Ecto neural progenitor cell (in vitro differentiated cells): ENCODE measurements at places on chromosomes 1 and 21.

DNA sequence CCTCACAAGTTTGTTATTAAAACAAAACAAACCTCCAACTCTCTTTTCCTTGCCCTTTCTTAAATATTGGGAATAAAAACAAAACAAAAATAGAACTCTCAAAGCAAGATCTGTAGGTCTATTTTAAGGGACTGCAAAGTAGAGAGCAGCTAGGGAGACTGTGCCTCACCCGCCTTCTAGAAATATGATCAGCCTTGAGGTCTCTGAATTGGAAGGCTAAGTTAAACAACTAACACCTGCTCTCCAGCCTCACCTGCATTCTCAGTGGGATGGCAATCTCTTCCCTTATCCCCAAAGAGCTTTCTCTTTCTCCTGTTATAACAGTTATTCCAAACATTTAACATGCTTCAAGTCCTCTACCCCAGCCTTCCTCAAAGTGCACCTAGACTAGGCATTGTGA, 75.5 kb upstream of the TNR start:
- DNase-seq, result no peak

DNA sequence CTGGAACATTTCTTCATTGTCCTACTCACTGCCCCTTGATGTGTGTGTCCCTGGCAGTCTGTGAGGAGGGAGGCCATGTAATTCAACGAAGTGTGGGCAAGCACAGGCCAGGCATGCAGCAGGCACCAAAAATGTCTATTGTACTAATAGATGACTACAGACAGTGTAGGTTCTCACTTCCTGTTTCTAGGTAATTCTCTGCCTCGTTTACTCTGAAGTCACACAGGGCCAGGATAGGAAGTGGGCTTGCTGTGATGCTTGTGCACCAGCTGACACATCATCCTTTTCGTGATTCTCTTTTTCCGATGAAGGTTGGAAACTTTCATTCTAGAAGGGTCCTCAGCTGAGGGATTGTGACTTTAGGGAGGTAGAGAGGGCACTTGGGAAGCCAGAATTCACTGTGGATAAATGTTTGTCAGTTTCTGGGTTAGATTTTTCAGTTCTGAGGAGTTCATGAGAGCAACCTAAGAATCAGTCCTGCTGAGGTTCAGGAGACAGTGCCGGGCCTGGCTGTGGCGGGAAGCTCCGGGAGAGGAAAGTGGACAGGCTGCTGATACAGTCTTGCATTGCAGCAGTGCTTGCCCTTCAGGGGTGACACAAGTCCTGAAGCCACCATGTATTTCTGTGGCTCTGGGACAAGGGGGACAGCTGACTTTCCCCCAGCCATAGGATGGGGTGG, 4.3 kb upstream of the CSF1 start:
- no peak for DNase-seq

- no peak for DNase-seq
Observed at GRCh38 chr21:14684071-14684470, 138.0 kb upstream of the SAMSN1 start.

- no peak for DNase-seq
Observed at GRCh38 chr1:38677311-38677710, 182.3 kb downstream of the RRAGC start.

GRCh38 chr1:233908092-233908491, 3.6 kb downstream of the SLC35F3 start:
- no peak for DNase-seq

GRCh38 chr1:36115931-36116330, 9.1 kb downstream of the COL8A2 start:
- DNase-seq, result no peak

GRCh38 chr1:89755591-89755990, 65.2 kb upstream of the LRRC8D start:
- DNase-seq, result no peak

DNA sequence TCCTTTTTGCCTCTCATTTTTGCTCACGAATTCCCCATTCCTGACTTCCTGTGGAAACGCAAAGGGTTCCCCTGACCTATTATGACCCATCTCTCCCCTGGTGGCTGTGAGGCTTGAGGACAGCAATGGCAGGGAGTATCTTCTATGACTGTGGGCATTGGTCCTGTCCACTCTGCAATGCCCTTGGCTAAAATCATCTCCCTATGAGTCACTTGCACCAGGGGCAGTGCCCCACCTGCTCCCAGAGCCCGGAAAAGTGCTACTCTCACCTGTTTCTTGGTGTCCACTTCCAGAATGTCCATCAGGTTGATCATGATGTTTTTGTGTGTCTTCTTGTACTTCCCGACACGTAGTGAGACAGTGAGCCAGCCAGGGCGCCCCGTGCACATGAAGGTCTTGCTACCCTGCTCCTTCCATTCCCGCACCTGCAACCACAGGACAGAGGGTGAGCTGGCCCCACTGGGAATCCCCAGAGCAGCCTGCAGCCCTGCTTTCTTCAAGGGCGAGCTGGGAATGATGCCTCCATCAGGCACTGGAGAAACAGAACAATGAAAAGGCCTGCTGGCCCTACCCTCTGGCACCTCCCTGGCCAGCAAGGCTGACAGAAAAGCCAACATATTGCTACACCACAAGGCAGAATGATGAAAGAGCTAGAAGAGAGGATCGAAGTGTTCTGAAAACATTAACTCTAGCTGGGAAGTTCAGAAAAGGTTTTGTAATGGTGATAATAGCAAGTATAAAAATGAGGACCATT, 3.5 kb downstream of the DHCR24 start:
- no peak for DNase-seq

DNA sequence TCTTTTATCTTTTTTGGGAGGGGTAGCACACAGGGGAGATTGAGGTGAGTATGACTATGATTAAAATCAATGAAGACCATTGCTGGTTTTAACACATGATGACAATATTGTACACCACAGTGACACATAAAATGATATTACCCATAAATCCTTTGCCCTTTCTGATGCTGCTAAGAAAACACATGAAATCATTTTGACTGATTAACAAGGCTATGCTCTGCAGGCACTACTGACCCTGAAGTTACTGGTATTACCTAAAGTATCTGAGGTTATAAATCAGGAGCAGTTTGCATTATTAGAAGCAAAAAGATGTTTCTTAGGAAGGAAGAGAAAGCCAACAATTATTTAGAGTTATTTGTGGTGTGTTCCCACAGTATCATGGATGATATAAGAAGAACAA, 701.2 kb upstream of the PTBP2 start:
- DNase-seq, result no peak

DNA sequence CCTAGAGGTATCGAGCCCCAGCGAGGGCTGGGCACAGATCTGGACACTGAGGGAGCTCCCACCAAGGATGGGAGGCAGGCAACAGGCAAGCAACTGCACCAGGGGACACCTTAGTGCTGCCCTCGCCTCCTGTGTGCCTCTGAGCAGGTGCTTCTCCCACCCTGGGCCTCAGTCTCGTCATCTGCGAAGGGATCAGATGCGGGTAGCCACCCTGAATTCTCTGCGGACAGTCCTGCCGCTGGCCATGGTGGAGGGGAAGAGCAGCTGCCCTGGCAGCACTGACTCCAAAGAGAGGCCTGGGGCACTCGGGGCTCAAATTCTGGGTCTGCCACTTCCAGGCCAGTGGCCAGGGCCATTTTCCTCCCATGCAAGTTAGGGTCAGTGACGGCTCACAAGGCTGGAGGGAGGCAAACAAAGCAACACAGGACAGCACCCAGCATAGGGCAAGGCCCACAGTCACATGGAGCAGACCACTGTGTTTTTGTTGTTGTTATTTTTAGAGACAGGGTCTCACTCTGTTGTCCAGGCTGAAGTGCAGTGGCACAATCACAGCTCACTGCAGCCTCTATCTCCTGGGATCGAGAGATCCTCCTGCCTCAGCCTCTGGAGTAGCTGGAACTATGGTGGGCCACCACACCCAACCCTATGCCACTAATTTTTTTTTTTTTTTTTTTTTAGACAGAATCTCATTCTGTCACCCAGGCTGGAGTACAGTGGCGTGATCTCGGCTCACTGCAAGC, 7.1 kb upstream of the SDC3 start:
- DNase-seq, result no peak

DNA sequence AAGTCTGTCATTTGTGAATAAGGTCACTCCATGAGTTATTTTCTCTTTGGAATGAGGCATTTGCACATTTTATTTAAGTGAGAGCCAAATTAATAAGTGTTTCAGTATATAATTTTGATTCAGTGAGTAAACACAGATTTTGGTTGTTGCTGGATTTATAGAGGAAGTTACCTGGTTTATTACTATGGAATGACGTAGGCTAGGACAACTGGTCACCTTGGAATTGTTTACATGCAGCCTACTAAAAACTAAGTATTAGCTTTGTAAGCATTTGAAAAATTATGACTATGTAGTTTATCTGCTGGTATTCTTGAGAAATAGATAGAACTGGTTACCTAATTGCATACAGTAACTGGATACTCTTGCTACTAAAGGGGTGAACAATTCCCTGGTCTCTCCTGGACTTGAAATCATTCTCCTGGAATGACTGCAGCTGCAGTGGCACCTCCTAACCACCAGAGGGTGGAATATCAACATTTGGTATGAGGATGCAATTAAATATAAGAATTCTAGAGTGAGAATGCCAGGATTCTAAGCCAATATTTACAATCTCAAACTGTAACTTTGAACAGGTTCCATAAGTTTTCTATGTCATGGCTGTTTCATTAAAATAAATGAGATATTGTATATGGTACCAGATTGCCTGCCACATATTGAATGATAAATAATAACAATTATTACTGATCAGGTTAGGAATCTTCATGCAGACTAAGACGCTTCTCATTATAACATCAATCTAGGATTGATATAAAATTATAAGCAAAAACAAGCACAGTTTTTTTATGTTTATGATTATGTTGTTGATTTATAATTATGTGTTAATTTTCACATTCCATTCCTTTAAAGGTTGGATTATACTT, 3.5 kb upstream of the KRTAP27-1 start:
- DNase-seq, result no peak

DNA sequence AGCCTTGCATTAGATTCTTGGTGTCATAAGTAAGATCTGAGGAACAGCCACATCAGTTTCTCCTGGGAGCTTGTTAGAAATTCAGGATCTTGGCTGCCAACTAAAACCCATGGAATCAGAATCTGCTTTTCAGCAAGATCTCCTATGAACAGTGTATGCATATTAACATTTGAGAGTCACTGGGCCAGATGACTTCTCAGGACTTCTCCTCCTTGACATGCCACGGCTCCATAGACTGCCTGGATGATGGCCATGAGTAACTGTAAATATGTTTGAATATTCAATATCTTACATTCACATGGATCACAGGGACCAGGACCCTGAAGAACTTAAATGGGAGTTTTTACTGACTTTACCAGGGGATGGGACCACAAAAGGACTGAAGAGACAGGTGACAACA, 148.0 kb downstream of the HHAT start:
- DNase-seq, result no peak

DNA sequence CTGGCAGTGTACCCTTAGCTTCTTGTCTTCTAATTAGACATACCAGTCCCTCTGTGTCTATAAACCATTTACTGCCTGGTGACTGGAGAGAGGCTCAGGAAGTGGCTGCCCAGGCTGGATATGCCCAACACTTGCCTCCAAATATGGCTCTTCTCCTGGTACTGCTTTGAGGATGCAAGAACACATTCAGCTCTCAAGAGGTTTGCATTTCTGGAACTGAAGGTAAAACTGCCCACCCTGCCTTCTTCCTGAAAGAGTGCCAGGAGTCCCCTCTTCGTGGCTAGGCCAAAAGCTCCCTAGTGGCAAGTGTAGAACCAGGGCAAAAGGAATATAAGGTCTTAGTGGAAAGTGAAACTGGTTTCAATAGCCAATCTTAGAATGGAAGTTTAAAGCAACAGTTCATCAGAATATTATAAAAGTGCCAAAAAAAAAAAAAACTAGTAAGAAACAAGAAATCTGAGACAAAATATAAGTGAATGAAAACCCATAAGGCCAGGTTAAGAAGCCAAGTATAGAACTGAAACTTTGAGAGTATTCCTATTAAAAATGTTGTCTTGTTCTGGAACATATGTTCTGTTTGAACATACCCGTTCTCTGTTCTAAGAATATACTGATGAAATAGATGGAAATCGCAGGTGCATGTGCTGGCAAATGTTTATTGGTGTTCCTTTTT, 77.2 kb upstream of the CTTNBP2NL start:
- no peak for DNase-seq

GRCh38 chr1:221714227-221715152, 27.4 kb downstream of the DUSP10 start:
- DNase-seq, result no peak

DNA sequence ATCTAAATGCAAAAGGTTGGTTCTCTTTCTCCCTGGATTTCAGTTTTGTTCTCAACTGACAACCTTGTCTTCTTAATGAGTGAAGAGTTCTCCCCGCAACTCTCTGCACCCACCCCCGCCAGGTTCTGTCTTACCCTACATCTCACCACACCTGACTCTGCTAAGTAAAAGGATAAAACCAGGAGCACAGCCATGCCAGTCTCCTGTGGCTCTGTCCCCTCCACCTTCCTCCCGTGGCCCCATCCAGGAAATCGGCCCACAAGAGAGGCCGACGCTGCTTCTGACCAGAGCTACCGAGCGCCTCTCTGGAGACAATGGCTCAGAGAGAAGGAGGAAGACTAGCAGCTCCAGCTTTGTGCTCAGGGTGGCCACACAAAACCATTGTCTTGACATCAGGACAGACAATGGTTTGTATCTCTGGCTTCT, 72.2 kb downstream of the PLEKHA6 start:
- no peak for DNase-seq

- no peak for DNase-seq
Observed at GRCh38 chr1:229440851-229441537, 7.1 kb upstream of the ACTA1 start.

DNA sequence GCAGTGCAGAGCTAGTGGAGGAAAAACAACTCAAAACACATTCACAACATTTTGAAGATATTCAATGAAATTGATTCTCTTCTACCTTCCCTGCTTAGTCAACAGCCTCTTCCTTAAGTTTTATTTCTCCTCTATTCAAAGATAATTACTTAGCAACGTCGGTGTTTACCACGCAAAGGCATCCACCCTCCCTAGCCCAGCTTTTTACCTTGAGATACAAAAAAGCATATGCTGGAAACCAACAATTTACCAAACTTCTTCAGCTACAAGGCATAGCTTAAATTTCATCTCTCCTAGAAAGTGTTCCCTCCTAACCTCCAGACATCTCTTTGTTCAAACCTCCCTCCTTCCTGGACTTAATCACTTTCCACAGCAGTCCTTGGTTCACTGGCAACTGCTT, 102.8 kb upstream of the SOD1 start:
- no peak for DNase-seq

DNA sequence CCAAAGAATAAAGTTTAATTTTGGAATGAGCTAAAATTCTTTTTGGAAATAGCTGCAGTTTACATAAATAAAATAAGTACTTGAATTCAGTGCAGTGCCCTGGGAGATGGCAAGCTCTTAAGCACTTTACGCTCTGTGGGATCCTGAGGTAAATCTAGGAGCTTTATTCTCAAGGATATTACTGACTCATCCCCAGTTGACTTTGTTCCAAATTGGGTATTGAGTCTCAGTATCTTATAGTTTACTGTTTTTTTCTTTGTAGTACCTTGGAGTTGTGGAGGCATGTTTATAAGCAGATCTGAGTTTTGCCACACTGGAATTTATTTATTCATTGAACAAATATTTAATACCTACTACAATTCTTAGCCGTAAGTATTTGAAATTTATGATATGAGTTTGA, 27.4 kb upstream of the HRNR start:
- no peak for DNase-seq

GRCh38 chr1:206575894-206576737, 36.1 kb downstream of the EIF2D start:
- no peak for DNase-seq

- no peak for DNase-seq
Observed at GRCh38 chr1:244881552-244882280, 17.4 kb upstream of the HNRNPU start.

GRCh38 chr1:7767176-7767575, 3.9 kb upstream of the VAMP3 start:
- no peak for DNase-seq
